Stimulated activated CD4-positive, alpha-beta T cell treated with anti-CD3 and anti-CD28 coated beads, Interleukin-15, amount 100 ng/mL, for 1 hour (primary cell): ENCODE measurements at places on chromosomes 4 and X.

- DNase-seq = no peak
Measured at GRCh38 chrX:121322159-121322558, 274.7 kb downstream of the GLUD2 start.

- DNase-seq = no peak
Measured at GRCh38 chr4:82797405-82798111, 1.0 kb downstream of the SCD5 start.

GRCh38 chrX:9433596-9433995 is 31.3 kb upstream of the TBL1X start:
- no peak for DNase-seq

DNA sequence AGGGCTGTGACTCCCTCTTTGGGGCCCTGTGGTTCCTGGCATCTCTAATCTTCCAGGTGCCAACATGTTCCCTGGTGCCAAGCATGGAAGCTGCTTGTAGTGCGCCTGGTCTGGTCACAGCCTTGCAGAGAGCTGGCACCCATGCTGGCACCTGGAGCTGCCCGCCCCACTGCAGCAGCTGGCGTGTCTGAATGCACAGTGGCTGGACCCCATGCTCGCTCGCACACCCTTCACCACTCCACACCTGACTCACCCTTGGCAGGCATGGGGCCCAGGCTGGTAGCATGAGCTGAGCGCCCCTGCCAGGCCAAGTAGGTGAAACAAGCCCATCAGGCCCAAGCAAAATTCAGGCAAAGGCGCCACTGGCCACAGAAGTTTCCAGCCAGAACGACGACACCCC is 119.1 kb downstream of the DNAAF6 start:
- no peak for DNase-seq

DNA sequence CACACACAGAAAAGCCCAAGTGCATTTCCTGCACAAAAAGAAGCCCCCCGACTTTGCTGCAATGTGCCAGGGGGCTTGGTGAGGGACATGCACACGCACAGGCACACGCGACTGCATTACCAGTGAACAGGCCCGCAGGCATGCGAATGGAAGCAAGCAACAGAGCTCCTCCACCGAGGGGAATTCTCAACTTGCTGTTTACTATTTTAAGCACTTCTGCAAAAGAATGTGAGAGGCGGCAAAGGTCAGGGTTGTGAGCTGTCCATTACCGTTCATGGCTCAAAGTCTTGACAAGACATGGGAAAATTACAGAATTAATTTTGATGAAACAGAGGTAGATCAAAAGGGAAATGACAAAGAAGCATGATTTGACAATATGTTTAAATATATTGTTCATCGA is 342.5 kb upstream of the NOCT start:
- no peak for DNase-seq

- DNase-seq = peak; percentile 43
Measured at GRCh38 chr4:337932-338758, 531 bp downstream of the ZNF141 start.

- no peak for DNase-seq
Measured at GRCh38 chrX:12824944-12825343, 33.7 kb downstream of the PRPS2 start.

- no peak for DNase-seq
Measured at GRCh38 chrX:44899946-44900345, 27.0 kb downstream of the KDM6A start.

DNA sequence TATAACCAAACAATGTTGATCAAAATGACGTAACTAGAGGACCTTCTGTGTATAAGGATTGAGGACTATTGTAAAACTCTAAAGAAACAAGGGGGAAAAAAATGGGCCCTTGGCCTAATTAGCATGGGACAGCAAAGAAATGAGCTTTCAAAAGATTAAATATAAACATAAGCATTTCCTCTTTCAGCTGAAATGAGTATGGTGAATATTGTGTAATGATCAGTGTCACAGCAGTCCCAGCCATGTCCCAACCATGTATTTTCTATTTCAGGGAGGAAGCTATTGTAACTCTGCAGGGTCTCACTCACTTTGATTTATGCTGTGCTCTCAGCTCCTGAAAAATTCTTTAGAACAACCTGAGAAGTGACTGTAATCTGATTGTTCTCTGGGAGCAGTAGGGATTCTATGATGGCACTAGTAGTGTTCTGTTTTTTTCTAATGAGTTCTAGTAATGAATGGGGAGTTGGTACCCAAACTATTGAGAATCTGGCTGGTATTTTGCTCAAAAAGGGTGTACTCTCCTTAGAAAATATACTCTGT is 25.8 kb downstream of the ANXA10 start:
- DNase-seq = no peak

- DNase-seq = no peak
Measured at GRCh38 chrX:114344756-114345349, 239.0 kb upstream of the HTR2C start.

DNA sequence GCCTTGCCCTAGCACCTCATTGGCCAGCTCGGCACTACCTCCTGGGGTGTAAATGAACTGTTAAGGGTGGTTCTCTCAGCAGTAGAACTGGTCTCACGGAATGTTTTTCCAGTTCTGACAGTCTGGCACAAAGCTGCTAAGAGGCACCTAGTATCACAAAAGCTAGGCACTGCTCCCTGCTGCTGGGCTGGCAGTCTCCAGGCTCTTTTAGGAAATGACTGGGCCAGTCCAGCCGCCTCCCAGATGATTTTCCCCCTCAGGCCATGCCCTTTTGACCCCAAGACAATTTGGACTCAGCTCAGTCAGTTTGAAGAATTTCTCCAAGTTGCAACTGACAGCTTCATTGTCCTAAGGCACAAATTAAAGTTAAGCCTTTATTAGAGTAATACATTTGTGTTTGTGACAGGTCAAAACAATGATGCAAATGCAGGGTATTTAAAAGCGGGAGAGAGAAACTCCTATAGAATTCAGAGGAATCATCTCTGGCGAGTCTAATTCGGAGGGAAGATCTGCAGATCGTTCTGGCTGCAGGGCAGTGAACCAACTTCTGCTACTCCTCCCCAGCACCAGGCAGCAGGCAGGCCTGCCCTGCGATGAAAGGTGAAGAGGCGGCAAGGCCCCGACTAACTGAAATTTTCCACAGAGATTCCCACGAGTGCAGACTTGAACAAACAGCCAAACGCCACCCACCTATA is 7.9 kb downstream of the FRMD7 start:
- DNase-seq = no peak

DNA sequence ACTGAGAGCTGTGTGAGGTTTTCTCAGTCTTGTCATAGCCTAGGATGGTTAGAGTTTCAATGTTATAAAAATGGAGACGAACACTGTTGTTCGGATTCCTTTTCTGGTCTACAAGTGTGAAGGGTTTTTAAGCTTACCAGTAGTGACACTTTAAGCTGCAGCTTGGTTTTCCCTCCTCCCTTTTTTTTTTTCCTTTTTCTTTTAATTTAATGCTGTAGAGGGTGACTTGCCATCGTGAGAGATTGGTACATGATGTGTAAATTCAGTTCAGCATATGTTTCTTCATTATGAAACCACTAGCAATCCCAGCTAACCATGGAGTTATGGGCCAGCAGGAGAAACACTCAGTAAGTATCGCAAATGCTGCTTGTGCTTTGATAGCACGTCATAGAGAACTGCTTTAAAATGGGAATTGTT is 165.0 kb downstream of the RAPGEF2 start:
- no peak for DNase-seq

DNA sequence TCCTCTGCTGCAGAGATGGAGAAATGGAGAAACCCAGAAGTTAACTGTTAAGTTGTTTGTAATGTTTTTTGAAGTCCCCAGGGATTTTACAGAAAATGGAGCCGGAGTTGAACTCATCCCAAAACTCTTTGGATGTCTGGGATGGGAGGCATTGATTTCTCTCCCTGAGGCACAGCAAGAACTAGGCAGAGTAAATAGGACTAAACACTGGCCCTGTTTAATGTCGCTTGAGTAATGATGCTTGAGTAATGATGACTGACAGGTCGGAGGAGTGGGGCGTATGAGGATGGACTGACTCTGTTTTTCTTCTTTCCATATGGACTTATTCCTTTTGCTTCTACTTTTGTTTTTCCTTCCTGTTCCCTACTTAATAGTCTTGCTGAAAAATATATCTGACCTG is 69.9 kb downstream of the ARHGAP10 start:
- no peak for DNase-seq

DNA sequence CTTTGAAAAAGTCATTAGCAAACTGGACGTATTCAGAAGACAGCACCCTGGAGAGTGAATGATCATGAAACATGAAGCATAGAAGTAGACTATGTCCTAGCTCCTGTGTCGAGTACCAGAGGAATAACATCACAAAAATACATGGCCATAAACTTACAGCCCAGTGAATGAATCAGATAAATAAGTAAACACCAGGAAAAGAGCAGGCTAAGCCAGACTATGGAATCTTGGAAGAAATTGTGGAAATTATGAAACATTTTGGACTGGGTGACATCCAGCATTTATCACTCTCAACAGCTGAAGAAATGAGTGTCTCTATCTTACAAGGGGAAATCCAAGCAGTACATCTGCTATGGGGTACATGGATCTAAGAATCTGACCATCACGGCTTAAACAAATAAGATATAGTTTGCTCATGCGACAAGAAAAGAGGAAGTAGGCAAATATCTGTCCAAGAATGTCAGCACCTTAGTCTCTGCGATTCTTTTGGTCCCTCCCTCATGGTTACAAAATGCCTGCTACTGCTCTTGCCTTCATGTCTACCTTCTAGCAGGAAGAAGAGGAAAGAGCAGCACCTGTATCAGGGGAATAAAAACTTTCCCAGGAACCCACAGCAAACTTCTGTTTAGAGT is 481.5 kb downstream of the BCOR start:
- no peak for DNase-seq

GRCh38 chr4:45294464-45294863 is 568.1 kb upstream of the GNPDA2 start:
- DNase-seq = no peak

GRCh38 chr4:134807231-134807745 is 605.7 kb upstream of the PABPC4L start:
- DNase-seq = no peak

DNA sequence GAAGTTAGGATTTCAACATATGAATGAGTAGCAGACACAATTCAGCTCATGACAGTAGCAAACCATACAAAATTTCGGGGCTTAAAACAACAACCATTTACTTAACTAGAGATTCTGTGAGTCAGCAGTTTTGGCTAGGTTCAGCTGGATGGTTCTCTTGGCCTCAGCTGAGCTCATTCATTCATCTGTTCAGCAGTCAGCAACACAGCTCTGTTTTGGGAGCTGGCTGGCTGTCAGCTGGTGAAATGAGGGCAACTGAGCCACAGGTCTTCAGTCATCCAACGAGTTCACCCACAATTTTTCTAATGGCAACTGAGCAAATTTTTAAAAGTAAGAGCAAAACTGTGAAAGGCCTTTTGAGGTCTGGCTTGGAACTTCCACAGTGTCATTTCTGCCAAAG is 2005.1 kb upstream of the AGA start:
- no peak for DNase-seq

- no peak for DNase-seq
Measured at GRCh38 chr4:81179326-81179725, 35.7 kb downstream of the PRKG2 start.

GRCh38 chrX:134880866-134881265 is 109.9 kb upstream of the SMIM10 start:
- DNase-seq = no peak

DNA sequence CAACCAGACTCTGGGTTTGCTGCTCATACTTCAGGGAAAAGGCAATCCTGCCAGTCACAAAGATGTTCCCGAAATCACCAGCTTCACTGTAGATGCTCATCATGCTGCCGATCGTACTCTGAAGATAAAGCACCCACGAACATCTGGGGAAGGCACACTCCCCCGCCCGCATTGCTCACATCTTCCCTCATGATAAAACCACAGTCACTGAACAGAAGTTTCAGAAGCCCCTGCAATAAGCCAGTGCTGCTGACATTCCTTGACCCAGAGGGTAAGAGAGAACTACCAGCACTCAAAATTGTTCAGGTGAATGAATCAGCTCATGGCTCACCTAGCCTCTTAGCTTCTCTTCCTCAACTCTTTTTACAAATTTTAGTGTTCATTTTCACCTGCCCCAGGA is 43.1 kb downstream of the SRPX2 start:
- no peak for DNase-seq

DNA sequence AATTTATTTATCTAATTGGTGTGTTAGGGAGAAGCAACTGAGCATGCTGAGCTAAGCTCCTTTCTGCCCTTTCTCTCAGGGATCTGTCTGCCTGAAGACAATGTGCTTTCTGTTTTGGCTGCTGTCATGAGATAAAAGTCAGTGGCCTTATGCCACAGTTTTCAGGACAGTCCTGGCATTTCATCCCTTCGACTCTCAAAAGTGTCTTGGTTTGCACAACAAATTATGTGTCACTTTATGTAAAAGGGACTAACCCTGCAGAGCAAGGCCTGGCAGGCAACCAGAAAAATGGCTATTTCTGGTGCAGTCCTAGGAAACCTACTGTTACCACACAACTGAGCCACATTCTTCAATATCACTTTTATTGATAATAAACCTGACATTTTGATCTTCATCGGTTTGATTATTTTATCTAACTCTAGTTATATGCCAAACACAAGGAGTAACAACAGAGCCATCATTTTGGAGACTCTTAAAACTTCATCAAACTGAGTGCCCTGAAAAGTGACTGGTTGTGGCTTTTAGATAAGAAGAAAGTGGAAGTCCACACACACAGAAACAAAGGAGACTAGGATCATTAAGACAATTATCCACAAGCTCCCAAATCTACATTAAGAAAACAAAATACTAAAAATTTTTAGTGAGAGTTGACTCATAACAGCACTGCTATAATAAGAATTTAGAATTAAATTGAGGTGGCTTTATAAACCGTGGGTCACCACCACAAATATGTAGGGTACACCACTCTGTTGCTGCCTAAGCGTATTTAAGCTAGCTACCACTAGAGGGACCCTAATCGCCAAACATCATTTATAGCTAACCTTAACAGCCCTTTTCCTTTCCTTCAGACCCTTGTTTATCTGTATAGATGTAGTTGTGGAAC is 95.9 kb upstream of the PTPN13 start:
- no peak for DNase-seq

GRCh38 chrX:4181782-4182407 is 468.4 kb upstream of the PRKX start:
- DNase-seq = no peak

DNA sequence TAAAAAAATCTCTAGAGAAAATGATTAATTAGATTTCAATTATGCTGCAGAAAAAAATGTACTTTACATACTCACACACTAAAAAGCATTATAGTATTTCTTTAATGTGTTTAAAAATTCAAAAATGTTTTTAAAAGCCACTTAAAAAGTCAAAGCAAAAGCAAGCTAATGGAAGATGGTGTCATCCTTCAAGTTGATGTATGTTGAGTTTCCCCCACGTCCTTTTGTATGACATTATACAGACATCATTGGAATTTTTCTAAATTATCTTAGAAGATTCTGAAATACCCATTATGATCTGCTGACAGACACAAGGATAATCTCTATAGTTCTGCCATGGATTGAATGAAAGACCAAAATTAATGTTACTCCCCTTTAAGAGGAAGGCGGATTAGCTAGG is 393.7 kb upstream of the TENM3 start:
- DNase-seq = no peak

DNA sequence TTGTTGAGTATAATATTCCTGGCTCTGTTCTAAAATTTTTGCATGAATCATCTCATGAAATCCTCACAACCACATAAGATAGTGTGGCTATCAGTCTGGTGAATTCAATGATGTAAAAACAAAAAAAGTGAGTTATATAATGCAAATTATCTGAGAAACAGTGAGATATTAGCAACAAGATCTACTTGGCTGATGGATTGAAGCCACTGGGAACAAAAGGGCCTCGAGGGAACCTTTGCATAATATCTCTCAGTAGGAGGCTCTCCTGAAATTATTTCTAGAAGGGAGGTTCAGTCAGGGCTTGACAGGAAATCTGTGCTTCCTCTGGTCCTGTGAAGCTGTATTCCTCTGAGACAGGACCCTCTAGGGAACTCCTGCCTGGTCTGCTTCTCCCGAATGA is 30.1 kb upstream of the NUP54 start:
- DNase-seq = no peak
